Suppressor macrophage treated with lipopolysaccharide for 1 hour (primary cell): ENCODE measurements at places on chromosomes 5 and 9.
A peak's percentile ranks its signal among the peaks of the same experiment; 100 is the strongest.

DNA sequence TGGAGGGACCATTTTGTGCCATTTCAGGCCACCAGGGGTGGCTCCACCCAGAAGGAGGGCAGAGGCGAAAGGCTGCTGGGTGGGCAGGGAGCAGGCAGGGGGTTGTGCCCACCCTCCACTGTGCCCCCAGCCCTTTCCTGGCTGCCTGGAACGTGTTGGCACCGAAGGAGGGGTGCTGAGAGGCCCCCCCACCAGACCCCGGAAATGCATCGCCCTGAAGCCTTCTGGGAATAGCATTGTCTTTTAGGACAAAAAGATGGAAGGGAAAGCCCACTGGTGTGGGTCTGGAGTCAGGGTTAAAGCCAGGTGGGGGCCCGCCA is 5.1 kb downstream of the NOXA1 start:
- no peak for DNase-seq

DNA sequence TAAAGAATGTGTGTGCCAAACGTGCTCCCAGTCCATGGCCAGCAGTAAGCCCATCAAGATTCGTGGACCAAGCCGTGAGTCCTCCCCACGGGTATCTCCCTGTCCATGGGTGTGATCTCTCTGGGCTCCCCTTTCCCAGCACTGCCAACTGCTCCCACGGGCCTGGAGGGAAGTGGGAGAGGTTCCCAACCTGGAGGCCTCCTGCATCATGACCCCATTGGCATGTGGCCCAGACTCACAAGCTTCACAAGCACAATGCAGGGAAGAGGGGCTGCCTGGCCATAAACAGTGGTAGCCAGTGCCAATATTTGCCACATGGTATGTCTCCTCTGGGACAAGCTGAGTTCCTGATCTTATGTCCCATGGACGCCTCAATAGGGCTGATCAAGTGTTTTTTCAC is 59.1 kb downstream of the ABLIM3 start:
- no peak for DNase-seq

DNA sequence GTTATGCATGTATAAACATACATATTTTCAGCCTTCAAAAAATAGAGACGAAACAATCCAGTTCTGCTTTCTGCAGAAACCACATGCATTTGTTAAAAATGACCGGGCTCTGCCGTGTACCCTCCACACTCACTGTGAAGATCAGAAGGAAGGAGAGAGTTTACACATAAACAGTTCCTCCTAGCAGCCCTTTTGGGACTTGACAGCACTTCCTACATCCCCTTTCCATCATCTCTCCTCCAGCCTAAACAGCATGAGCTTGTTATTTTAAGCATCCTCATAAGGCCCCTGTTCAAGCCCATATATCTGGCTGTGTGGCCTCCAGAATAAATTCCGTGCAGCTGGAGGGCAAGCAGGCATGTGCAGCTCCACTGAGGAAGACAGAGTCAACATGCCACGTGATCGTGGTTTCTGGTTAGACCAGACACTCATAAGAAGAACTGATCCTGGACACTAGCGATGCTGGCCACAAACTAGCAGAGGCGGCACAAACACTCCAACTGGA is 42.2 kb downstream of the NIPAL4 start:
- peak; percentile 54 for DNase-seq

GRCh38 chr5:115544043-115544435 is 536 bp downstream of the FEM1C start:
- DNase-seq = peak; percentile 91

DNA sequence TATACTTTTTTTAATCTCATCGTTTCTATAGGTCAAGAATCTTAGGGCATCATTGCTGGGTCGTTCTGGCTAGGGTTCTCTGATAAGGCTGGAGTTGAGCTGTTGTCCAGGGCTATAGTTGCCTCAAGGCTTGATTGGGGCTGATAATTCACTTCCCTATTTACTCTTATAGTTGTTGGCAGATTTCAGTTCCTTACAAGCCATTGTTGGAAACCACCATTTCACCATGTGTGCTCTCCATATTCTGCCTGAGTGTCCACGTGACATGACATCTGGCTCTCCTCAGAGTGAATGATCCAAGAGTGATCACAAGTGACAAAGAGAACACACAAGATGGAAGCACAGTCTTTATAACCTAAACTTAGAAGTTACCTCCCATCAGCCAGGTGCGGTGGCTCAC is 852.2 kb downstream of the EFNA5 start:
- peak; percentile 0 for DNase-seq

DNA sequence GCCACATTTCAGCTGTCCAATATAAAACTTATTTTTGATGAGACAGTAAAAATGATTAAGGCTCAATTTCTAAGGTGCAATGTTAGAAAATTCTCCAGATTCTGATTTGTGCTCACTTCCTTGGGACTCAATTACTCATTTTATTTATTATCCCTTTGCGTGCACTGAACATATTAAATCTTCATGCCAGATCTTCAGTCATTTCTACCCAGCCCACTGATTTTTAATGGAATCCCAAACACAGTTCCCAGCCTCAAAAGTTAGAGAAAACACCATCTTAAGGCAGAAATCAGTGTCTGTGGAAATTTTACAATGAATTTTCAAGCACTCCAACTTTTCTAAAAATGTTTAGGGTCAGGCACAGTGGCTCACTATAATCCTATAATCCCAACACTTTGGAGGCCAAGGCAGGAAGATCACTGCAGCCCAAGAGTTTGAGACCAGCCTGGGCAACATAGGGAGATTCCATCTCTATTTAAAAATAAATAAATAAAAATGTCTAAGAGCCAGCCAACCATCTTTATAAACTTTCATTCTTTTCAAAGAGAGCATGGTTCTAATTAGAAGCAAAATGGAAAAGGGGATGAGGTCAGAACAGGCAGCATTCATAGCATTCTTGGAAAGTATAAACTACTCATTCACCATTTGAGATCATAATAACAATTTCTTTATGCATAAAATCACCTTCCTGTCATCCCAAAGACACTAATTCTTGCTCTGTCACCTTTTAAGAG is 53.7 kb downstream of the TLE1 start:
- no peak for DNase-seq

GRCh38 chr9:128684325-128685199 is 4.5 kb upstream of the SET start:
- peak; percentile 81 for DNase-seq

DNA sequence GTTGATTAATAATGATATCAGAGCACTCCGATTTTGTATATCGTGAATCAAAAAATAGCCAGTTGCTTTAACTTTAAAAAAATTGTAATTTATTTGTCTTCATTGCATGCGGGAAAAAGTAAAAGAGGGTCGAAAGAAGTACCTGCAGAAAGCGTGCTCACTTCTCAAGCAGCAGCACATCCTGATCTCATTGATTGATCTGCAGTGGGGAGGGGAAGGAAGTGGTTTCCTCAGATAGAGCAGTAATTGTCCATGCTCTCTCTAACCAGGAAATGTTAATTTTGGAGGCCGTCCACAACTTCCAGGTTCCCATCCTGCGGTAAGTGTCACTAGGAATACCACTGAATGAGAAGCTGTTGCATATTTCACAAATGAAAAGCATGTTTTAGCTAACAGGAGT is 63.2 kb downstream of the SYK start:
- no peak for DNase-seq

GRCh38 chr9:69940674-69941073 is 103.0 kb upstream of the MAMDC2 start:
- DNase-seq = peak; percentile 64

GRCh38 chr9:34891386-34891785 is 66.7 kb upstream of the PHF24 start:
- no peak for DNase-seq

DNA sequence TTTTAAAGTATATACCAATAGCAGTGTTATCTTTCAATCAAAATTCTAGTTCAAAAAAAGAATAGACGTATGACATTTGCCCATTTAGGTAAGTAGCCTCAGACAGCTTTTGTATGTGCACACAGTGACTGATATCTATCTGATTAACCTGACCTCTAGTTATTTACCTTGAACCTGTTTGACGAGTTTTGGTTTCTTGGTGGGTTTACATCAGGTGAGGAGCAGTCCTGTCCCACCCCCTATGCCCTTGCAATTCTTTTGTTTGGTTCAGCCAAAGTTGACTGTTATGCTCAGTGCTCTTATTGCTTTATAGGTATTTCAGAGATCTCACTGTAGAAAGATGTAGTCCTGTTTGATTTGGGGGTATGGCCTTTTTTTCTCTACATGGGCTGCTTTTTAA is 147.2 kb downstream of the ISOC1 start:
- DNase-seq = no peak
